ENCODE measurements at places on chromosomes 3 and 15.
A peak's percentile ranks its signal among the peaks of the same experiment; 100 is the strongest.

- no peak for DNase-seq
These were observed 11.1 kb downstream of the SERP1 start for GRCh38 chr3:150535204-150535603.

DNA sequence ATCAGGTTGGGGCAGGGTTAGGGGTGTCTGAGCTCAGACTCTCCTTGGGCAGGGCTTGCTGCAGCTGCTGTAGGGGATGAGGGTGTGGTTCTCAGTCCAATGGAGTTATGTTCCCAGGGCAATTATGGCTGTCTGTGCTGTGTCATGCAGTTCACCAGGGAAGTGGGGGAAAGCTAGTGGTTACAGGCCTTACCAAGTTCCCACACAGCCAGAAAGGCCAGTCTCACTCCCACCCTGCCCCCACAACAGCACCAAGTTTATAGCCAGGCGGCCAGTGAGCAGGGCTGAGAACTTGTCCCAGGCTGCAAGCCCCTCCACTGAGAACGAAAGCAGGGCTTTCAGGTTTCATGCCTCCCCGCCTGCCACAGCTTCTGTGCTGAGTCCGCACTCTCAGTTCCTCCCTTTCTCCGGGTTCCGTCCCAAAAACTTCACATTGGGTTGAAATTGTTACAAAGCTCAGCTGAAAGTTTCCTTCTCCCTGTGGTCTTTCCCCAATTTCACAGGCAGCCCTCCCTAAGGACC, 19.6 kb upstream of the CPOX start:
- no peak for DNase-seq

DNA sequence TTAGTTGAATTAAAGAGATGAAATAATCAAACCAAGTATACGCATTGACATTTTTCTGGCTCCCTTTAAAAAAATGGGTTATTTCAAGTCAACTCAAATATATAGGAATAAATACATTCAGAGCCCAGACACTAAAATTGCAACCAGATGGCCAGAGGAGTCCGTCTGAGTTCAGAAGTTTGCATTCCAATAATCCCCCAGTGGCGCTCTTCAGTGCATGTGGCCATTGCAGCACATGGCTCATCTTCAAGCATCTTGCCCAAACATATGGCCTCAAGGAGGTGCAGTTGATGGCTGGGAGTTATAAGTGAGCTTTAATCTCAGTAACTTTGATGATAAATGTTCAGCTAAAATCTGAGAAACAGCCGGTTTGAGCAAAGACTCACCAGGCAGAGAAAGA, 295.8 kb upstream of the LRRN1 start:
- DNase-seq, result no peak

DNA sequence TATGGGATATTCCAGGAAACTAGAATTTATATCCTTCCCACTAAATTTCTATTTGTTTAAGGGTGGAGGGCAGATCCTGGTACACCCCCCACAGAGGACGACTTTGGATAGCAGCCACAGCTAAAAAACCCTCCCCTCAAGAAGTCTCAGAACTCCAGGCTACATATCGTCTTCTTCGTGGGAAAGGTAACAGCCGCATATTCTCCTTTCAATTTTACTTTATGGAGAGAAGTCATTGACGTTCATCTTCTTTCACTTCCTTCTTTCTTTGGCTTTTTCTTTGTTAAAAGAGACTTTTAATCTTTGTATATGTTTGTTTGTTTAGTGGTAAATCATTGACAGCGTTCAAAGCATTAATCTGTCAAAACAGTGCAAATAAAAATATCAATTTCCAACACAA, 36.3 kb downstream of the TRIP4 start:
- DNase-seq, result no peak

GRCh38 chr3:50089609-50089945, 858 bp downstream of the RBM5 start:
- no peak for DNase-seq

DNA sequence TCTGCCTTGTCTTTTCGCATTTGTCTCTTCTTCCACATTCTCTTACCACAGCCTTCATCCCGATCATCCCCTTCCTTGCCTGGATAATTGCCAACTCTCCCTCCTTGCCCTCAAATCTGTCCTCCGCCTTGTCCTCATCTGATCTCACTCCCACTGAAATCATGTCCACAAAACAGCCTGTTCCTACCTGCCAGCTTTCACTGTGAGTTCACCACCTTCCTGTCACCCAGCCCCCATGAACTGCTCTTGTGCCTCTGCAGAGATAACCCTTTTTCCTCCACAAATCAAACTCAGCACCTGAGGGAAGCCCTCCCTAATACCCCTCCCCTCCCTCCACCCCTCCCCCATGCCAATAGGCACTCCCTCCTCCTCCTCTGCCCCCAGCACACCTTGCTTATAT, 4.8 kb upstream of the ADCY5 start:
- DNase-seq, result no peak

DNA sequence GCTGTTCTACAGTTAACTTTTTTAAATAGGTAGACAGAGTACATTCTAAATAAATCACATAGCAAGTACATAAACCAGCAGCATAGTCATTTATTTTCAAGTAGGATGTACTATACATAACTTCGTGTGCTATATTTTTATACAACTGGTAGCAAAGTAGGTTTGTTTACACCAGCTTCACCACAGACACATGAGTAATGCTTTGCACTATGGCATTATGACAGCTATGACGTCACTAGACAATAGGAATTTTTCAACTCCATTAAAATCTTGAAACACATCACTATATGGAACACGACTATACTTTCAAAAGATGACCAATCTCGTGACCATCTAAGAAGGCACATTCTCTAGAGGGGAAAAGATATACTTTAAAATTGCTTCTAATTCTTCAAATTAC, 3.5 kb downstream of the TEX55 start:
- no peak for DNase-seq

GRCh38 chr3:185701611-185702261, 115.6 kb downstream of the SENP2 start:
- DNase-seq, result no peak

DNA sequence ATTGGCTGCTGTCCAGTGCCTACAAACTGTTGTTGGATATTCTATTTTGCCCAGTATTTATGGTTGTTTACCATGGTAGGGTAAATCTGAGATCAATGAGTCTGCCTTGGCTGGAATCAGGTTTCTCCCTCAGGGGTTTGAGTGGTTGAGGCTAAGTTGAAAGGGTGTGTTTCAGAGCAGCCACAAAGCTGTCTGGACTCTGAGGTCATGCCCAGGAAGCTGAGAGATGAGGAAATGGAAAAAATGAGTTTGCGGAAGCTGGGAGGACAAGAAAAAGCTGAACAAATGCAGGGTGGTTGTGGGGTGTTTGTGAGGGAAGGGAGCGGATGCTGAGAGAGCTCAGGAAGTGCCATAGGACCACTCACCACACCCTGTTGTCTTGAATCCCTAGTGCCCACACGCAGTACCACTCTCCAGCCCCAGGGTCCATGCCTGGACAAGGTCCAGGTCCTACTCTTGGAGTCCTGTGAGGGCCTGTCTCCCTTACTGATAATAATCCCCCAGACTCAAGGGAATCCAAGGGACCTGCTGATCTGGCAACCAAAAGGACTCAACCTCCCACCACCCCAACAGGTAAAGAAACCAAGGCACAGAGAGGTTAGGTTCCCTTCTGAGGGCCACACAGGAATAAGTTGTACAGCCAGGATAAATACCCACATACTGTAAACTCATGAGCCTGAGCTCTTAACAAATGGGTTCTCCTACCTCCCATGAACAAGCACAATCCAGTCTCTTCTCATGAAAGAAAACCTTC, 81.6 kb downstream of the PPCDC start:
- no peak for DNase-seq

- no peak for DNase-seq
These were observed 174.3 kb downstream of the MAGI1 start for GRCh38 chr3:65864357-65864904.

DNA sequence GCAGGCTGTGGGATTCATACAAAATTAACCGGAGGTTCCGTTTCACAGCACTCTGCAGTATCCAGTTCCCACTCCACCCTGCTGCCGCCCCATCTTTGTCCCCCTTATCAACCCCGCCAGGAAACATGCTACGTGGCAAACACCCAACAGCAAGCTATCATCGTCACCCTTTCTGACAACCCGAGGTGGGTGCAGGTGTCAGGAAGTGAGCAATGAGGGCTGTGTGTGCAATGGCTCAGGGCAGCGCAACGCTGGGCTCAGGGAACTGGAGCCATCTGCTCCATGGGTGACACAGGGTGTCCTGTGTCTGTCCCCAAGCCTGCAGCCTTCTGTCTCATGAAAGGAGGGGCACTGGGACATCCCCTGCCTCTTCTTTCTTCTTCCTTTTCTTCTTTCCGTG, 60.9 kb downstream of the ATP2B2 start:
- DNase-seq, result no peak

DNA sequence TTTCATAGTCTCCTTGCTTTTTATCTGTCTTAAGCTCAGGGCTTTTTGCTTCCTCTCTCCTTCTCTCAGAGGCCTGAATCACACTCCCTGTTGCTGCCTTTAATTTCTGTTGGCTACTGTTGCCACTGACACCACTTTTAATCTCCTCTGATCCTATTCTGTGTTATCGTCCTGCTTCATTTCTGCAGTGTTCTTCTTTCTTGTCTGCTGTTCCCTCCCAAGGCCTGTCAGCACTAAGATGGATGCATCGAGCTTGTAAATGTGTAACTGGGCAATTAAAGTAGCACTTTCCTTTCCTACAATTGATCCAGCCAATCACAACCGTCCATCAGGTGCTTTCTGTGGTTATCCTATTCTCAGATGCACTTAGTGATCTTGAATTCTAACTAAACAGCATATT, 71.3 kb upstream of the VEPH1 start:
- no peak for DNase-seq

- DNase-seq, result no peak
These were observed 85.5 kb downstream of the SSR3 start for GRCh38 chr3:156469456-156469855.

DNA sequence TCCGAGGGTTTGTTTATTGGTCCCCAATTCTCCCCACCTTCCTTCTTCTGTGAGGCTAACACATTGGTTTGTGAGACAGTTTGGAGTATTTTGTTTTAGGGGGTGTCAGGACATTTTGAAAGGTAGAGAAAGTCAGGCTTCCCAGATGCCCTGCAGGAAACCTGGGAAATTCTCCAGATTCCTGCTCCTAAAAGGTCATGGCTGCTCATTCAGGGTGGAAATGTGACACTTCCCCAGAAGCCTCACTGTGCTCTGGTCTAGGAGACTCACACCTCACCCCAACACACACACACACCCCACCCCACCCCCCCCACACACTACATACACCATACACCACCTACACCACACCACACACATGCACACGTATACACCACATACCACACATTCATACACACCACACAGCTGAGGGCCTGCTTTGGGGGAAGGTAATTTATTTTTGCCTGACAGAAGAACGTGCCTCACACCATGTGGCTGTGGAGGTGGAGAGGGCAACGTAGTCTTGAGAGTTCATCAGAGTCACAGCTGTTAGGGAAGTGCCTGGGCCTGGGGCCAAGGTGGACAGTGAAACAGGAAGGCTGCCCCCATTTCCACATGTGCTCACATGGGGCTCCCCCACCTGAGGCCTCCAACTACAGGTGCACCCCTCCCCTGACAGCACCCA, 40.4 kb upstream of the LIMD1 start:
- no peak for DNase-seq

GRCh38 chr15:34665498-34666116, 82.2 kb upstream of the GOLGA8B start:
- DNase-seq, result no peak

DNA sequence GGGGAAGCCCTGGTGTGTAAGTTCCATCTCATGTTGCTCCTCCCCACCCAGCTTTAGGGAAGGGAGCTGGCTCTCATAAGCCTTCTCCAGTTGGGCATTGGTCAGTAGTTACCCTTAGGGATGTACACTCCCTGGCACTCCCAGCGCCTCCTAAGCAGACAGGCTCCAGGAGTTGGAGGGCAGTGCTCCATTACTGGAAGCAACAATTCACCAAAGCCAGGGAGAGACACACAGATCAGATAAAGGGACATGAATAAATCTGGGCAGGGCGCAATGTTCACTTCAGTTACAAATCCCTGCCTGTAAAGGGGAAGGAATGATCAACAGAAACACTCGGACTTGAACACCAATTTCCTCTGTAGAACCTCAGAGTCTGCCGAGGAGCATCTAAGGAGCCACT, 169.1 kb upstream of the CTNNB1 start:
- DNase-seq, result no peak

- DNase-seq, result no peak
These were observed 246.5 kb downstream of the MYRIP start for GRCh38 chr3:40055956-40056355.

- DNase-seq, result no peak
These were observed 3.2 kb downstream of the KCTD6 start for GRCh38 chr3:58495101-58495500.

DNA sequence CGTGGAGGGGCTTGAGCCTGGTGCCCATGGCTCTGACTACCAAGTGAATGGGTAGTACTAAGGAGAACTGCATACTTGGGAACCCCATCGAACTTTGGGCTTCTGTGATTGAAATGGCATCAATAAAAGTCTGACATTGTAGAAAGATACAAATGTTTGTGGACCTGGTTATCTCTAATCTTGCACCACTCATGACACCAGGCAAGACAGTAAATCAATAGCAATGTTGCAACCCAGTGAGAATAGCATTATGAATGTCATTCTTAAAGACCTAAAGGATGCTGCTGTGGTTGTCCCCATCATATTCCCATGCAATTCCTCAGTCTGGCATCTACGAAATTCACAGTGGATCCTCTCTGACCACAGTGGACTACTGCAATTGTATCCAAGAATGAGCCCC, 233.6 kb upstream of the LYSMD4 start:
- DNase-seq, result no peak

GRCh38 chr3:15091575-15091974, 7.4 kb downstream of the RBSN start:
- no peak for DNase-seq

GRCh38 chr15:40844696-40845030, 815 bp downstream of the SPINT1 start:
- peak; percentile 32 for DNase-seq

DNA sequence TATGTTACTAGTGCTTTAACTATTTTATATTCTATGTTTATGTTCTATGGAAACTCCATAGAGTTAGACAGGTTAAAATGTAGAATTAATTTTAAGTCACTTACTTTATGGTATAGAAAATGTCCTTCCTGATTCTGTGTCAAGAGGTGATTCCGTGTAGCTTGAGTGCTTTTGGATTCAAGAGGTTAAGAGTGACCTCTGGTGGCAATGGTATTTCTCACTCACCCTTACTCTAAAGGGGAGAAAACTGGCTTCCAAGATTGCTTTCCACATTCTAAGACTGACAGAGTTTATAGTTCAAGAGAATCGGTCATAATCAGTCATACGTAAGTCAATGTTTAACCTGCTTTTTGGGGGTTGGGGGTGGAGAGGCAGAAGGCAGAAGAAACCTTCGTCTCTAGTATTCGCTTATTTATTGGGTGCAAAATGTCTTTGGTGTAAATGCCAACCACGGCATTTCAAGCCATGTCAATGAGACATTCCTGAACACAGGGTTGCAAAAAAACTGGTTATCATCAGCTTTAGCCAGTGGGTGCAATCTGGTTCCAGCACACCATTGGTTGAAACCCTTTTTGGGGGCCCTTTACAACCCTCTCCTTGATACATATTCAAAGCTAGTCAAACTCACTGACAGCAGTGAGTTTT, 92.0 kb upstream of the VGLL3 start:
- no peak for DNase-seq
